Fibroblast of pulmonary artery (primary cell): ENCODE measurements at places on chromosomes 1 and 21.

GRCh38 chr1:158334526-158335212 is 3.3 kb upstream of the CD1B start:
- DNase-seq: no peak

- no peak for DNase-seq
These were observed 108.9 kb upstream of the BARHL2 start for GRCh38 chr1:90826024-90826423.

- DNase-seq: no peak
These were observed 84.4 kb downstream of the HSF2BP start for GRCh38 chr21:43574741-43575472.

DNA sequence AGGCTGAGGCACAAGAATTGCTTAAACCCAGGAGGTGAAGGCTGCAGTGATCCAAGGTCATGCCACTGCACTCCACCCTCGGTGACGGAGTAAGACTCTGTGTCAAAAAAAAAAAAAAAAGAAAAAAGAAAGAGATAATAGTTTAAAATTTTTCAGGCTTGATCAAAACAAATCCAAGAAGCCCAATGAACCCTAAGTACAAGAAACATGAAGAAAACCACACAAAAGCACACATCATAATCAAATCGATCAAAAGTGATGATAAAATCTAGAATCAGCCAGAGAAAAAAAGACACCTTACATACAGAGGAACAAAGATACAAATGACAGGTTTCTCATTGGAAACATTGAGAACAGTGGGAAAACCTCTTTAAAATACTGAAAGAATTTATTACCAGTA is 31.5 kb downstream of the LDLRAD1 start:
- no peak for DNase-seq

- no peak for DNase-seq
These were observed 381.0 kb upstream of the VAMP3 start for GRCh38 chr1:7389906-7390603.

DNA sequence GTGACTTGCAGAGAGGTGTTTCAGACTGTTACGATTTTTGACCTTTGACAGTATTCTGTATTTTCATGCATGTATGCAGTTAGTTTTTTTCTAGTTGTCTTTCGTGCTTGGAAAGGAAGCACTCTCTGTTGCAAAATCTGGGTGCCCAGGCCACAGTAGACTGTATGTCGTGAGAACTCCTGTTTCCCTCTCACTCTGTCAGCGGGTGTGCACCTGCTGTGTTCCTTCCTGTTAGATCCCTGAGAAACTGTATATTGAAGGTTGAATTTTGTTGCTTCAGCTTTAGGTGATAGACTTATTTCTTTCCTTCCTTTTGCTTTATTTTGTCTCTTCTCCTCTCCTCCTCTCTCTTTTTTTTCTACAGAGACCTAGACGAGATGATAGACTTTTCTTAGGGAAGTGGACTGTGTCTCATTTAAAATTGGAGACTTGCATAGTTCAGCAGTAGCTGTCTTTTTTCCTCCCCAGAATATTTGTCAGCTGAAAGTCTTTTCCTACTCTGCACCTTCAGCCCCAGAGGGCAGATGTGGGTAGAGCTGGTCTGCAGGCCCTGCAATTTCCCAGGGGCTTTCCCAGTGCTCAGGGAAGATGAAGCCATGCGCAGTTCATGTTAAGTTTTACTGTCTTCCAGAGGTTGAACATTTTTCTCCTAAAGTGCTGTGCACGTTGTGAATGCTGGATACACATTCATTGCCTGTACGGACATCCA is 1.4 kb downstream of the TRAPPC10 start:
- DNase-seq: no peak

GRCh38 chr1:33188572-33189275 is 6.9 kb upstream of the TRIM62 start:
- no peak for DNase-seq

DNA sequence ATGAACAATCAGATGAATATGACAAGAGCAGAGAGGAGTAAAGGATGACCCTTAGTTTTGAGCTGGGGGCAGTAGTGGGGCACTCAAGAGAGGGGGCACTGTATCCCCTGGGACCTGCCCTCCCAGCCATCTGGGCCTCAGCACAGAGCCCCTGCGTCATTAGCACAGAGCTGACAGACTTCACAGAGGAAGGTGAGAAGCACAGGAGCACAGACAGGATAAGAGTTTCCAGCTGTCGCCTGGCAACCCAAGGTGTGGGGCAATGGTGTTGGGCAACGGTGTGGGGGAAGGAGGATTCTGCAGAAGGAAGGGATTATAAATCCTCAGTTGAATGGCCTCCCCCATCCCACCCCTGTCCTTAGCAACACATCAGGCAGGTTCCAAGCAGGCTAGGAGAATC is 30.2 kb downstream of the RAB3B start:
- DNase-seq: no peak

DNA sequence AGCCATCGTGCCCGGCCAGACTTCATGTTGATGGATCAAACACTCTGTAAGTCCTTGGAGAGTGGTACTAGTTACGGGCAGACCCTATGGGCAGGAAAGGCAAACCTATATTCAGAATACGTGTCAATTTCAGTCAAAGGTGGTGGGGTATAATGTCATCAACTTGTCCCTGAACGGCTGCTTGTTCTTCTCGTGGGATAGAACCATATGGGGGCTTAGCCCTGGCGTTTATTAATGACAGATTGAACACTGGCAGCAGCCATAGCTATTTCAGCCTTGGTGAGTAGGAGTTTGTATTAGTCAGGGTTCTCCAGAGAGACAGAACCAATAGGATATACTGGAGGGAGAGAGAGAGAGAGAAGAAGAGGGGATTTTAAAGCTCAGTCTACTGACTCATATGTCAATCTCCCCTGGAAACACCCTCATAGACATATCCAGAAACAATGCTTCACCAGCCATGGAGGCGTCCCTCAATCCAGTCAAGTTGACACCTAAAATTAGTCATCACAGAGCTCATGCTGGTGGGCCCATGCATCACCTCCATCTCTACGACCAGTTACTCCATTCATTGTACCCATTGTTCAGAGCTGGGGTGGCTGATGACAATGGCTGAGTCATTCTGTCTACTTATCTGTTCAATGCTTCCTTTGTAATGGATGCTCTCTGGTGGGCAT is 16.1 kb upstream of the AQP10 start:
- no peak for DNase-seq

DNA sequence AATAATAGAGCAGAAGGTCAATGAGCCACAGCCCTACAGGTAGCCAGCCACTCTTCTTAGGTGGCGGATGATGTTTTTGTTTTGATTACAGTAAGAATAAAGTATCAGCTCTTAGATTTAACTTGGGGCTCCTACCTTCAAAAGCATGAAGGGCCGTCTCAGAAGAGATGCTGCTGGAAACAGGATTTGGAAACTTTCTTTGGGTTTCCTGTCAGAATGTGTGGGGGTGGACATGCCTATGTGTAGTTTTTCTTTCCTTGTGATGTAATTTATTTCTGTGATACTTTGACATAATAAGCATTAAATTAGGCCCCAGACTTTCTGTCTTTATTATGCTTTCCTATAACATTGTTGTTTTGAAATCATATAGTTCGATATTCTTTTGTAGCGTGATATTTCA is 1.5 kb downstream of the RAP1A start:
- DNase-seq: peak; percentile 61

DNA sequence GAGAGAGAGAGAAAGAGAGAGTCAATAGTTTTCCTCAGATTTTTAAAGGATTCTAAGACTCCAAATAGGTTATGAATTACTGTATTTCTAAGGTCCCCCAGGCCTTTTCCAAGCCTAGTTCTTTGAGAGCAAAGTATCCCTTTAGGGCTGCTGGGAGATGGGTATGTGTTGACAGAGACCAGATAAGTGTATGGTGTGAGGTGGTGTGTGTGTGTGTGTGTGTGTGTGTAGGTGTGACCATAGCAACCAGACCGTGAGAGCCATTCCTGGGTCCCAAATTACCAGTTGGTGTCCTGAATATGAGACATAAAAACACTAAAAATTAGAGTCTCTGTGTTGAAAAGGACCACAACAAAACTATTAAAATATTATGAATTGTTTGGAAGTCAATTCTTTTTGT is 41.7 kb upstream of the DNAJC6 start:
- no peak for DNase-seq

- DNase-seq: no peak
These were observed 23.3 kb downstream of the SH3BP5L start for GRCh38 chr1:248802454-248802853.

GRCh38 chr1:9279172-9279840 is 13.4 kb upstream of the SPSB1 start:
- no peak for DNase-seq

DNA sequence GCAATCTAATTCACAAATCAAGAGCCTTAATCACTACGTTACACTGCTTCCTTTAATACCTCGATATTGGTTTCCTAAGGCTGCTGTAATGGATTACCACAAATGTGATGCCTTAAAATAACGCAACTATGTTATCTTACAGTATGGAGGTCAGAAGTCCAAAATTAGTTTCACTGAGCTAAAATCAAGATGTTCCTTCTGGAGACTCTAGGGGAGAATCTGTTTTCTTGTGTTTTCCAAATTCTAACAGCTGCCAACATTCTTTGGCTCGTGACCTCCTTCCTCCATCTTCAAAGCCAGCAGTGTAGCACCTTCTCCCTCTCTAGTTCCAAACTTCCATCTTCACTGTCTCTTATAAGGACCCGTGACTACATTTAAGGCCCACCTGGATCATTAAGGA is 335.0 kb upstream of the NFIA start:
- no peak for DNase-seq

- no peak for DNase-seq
These were observed 18.0 kb downstream of the NLRP3 start for GRCh38 chr1:247434005-247434404.

DNA sequence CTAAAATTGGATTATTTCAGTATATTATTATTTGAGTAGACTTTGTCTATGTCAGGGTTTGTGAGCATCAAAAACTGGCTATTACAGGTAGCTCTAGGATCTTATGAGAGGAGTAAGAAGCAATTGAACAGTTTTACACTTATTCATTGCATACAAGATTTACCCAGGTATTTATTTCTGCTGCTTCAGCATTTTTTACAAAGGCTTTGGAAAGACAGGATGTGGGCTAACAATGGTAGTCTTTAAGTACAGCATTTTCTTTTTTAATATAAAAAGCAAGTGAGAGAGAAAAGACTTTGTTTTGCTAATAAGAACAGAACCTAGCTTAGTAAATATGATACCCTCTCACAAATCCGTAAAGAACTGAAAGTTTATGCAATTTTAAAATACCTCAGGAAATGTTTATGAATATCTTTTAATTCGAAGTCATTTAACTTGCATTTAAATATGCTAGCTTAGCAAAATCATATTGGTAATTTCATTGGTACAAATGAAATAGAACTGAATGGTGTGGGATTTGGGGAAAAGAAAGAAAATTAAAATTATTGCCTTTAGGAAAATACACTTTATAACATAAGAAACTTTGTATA is 32.1 kb upstream of the RGS18 start:
- no peak for DNase-seq
